ENCODE measurements at places on chromosomes 7 and 10.

DNA sequence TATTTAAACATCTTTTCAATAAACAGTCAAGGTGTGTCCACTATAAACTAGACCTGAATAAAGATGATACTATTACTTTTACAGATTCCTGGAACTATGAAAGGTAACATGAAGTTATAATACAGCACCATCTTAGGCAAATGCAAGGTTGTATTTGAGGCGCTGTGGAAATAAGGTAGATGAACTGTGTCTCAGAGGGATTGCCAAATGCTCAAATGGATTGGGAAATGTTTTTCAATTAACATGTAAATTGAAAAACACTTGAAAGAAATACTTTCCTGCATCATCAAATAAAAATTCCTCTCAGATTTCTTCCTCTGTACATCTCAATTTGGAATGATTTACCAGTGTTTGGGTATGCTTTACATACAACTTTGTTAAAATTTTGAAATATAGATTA, 139.4 kb downstream of the DKK1 start:
- DNase-seq, result no peak

DNA sequence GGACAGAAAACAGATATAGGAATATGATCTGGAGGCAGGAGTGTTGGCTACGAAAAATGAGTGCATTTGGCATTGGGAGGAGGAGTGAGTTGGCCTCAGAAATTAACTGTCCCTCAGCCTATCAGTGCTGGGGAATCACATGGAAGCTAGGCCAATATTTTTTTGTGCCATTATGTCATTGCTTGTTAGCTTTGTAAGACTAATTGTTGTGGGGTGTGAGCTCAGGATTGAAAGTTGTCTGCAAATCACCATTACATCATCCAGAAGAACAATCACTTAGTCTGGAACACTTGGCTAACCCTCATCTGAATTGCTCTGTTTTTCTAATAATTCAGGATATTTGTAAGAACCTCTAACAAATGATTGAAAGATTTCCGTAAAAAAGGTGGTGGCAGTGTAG, 45.2 kb upstream of the SEMA3D start:
- no peak for DNase-seq

DNA sequence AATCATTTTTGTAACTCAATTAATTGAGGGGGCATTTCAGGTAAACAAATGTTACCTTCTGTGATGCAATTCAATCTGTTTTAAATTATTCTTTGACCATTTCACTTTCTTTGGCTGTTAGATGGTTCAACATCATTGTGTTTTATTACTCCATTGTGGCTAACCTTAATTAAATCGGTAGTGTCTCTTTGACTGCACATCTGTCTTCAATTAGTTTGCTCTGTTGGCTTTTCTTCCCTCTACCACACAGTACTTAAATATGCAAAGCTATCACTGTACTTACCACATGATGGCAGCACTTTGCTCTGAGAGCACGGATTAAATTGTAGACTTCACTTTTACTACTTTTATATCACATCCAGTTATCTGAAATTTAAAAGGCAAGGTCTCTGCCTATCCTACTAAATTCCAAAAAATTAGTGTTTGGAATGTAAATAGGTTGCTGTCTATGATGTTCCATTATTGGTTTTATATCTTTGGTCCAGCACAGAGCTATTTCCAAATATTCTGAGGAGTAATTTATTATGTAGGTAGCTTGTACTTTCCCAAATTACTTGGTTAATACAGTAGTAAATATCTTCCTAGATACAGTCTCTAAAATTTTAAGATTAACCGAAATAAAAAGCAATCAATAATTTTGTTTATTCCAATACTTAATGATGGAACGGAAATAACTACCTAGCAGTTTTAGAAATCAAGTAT, 352.0 kb downstream of the PCLO start:
- DNase-seq, result no peak

DNA sequence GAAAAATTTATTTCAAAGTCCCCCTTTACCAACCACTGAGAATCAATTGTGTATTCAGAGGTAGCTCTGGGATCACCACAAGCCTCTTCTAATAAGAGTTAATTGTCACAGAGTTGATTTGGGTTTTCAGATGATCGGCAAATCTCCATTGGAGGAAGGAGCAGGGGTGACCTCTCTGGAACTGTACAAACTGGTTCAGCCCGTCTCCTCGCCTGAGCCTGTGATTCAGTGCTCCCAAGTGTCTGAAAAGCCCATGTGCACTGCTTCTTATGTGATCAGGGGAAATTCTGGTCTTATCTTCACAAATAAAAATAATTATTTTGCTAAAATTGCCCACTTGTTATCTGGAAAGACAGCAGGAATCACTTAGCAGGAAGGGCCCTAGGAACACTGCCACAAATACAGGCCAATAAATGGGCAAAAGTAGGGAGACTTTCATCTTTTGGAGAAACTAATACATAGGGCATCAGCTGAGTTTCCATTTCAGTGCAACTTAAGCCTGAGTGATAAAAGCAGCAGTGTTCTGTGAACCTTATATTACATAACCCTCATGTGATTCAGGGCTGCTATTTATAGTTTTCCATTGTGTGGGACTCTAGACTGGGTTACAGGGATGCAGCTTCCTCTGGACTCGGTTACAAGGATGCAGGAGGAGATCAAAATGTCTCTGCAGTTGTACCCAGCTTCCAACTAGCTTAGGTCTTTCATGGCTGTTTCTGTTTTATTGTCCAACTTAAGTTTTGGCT, 32.3 kb downstream of the CDK1 start:
- no peak for DNase-seq

GRCh38 chr10:108060246-108060645, 895.7 kb upstream of the SORCS1 start:
- DNase-seq, result no peak

DNA sequence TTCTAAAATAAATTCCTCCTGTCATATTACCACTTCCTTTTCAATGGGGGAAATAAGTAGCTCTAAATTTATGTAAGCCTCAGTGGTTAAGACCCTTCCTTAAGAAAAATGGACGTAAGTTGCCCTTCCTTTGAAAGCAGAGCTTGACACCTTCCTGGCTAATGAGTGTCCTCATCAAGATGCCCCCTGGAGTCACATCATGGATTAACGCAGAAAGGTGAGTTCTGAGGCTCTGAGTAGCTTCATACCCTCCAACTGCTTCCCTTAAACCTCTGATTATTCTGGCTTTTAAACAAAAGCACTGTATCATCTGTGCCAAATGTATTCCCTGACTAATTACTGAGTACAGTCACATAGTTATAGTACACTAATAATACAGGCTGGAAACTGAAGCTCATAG, 14.7 kb downstream of the KCTD7 start:
- DNase-seq, result no peak

DNA sequence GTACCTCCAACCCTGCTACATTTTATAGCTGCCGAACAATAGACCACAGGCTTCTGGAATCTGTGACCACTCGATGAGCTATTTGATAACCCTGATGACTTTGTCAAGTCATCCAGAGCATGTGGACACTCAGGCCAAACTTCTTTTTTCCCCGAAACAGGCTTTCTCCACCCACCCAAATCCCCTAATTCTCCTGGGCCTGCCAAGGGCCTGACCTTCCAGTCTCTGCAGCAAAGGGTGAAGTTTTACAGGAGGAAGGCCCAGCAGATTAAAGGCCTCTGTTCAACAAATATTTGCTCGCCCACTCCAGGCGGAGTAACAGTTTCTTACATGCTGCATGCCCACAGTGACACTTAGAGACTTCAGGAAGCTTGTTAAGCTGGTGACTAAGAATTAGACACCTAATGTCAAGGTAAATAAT, 2.0 kb downstream of the JCAD start:
- no peak for DNase-seq

- DNase-seq, result no peak
These were observed 345.0 kb downstream of the SEMA3D start for GRCh38 chr7:84841809-84842208.

GRCh38 chr10:71812016-71812912, 38.8 kb downstream of the PSAP start:
- peak; percentile 78 for DNase-seq

- no peak for DNase-seq
These were observed 67.7 kb downstream of the NSUN6 start for GRCh38 chr10:18583575-18584270.

- DNase-seq, result no peak
These were observed 167.3 kb upstream of the CDCA7L start for GRCh38 chr7:22113041-22113440.

DNA sequence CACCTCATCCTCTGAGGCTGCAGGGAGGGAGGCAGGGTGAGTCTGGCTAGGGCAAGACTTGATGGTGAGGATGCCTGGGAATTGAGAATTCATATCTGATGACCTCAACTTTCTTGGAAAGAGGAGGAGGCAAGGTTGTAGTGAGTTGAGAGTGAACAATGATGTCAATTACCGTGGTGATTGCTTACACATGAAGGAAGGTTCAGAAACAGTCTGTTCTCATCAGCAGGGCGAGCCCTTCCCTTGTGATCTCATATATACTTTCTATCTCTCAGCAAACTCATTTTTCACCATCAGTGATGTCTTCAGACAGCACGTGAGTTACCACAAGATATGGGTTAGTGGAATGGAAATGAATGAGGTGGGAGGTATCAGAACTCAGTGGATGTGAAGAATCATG, 20.1 kb upstream of the COL13A1 start:
- no peak for DNase-seq

GRCh38 chr7:150372271-150373048, 3.8 kb downstream of the REPIN1 start:
- no peak for DNase-seq

GRCh38 chr10:14403359-14403758, 72.6 kb upstream of the FRMD4A start:
- no peak for DNase-seq

DNA sequence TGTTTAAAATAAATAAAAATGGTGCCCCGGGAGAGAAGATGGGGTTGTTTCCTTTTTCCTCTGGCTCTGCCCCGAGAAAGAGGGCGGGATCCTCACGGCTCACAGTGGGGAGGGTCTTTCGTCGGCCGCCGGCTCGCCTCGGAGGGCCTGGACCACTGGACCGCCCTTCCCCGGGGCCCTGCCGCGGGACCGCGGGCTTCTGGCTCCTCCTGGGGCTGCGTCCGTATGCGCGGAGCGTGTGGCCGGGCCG, 3.5 kb upstream of the IGF2BP3 start:
- no peak for DNase-seq

DNA sequence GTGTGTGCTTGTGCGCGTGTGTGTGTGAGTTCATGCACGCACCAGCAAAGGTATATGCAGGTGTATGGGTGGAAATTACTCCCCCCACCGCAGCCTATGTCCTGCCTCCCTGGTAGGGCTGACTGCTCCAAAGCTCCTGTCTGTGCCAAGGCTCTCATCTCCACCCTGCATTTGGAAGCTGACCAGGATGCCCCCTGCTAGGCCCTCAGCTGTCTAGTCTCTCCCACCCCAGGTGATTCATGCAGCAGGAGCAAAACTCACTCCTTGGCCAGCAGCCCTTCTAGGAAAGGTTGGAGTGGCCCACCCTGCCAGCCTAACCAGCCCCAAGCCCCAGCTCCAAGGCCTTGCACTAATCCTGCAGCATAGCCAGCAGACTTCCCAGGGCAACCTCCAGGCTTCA, 148.4 kb downstream of the GRID1 start:
- no peak for DNase-seq

DNA sequence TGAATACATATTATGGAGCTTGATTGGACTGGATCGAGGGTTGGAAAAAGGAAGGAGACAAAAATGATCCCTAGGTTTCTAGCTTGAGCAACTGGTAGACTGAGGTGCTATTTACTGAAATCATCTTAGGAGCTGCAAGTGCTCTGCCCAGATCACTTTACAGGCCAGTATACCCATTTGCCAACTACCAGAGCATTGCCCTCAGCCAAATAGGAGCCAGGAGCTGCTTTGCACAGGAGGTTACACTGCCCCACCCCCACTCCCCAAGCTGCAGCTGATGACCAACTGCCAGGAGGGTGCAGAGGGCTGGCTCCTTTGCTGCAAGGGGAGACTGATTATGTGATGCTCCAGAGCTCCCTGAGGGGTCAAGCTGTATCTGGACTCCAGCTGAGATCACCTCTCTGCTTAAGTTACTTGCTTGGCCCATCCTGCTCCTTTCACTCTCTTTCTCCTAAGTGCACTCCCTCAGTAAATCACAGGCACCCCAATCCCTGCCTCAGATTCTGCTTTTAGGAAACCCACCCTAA, 275.4 kb downstream of the ZEB1 start:
- DNase-seq, result no peak

GRCh38 chr10:86388119-86388704, 21.6 kb upstream of the GRID1 start:
- DNase-seq, result no peak

- DNase-seq, result no peak
These were observed 1.2 kb upstream of the ZNF655 start for GRCh38 chr7:99557196-99557607.

GRCh38 chr10:86367152-86367951, 757 bp upstream of the GRID1 start:
- DNase-seq, result no peak

GRCh38 chr7:127150543-127150942, 102.2 kb downstream of the GRM8 start:
- no peak for DNase-seq

- DNase-seq, result no peak
These were observed 75.7 kb downstream of the NRCAM start for GRCh38 chr7:108380517-108380916.

DNA sequence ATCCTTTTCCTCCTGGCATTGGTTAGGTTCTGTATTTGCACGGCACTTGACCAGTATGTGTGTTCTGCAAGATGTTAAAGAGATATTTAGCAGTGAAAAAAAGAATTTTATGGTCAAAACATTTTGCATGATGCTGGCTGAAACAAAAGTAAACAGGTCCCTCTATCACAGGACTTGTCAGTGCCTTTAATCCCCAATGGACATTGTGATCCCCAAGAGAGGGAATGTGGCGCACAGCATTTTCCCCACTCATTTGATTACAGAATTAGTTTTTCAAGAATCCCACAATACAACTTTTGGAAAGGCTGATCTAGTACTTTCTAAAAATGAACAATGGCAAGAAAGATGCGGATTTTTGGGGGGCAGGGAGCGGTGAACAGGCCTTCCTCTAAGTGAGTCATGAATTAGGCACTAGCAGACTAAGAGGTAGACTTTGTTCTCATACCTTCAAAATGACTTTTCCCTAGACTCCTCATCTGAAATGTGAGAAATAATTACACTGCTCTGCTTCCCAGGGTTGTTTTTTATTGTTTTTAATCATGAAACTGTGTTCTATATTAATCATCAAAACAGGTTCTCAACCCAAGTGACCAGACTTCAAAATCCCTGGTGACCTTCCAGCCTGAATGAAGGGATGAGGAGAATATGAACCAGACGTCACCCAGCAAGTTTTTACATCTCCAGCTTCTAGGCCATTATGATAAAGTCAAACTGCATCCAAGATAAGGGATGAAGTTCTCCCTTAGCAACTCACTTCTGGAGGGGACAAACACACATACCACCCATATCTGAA, 8.6 kb downstream of the FBXW4 start:
- no peak for DNase-seq

DNA sequence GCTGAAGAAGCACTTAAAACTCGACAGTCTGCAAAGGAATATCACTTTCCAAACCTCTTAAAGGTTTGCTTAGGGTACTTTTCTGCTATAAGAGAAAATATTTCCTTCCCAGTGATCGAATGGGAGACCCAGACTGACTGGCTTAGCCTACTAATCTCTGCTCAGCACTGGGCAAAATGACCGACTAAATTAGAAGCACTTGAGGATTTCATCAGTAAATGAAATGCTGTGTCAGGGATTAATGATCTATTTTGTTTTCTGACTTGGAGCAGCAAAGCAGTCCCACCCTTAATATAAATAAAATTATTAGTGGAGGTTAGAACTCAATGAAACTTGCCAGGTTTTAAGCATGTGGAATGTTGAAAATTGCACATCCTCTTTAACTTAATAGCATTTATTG, 411.6 kb downstream of the NEBL start:
- no peak for DNase-seq
